WTC11 (cell line): ENCODE measurements at places on chromosomes 12 and 14.

- peak; percentile 96 for DNase-seq
These were observed 369 bp downstream of the DEPDC4 start for GRCh38 chr12:100266585-100266834.

GRCh38 chr12:2957816-2958431, 1.3 kb upstream of the TEAD4 start:
- no peak for DNase-seq

DNA sequence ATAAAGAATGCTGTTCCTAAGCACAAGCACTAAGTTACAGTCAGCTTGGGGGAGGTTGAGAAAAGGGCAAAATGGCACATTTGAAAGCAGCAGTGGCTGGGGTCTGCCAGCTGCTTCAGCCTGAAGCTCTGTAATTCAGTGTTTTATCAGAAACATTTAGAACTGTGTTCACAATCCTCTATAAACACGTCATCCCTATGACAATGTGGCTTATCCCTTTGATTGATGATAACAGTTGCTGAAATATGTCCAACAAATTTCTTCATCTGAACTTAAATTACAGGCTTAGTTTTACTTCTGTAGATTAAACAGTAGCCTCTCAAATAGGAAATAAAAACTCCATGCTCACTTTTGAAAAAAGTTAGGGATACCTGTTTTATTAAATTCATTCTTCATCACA, 108.8 kb downstream of the VEZT start:
- no peak for DNase-seq

GRCh38 chr12:114938487-114939210, 254.7 kb upstream of the TBX3 start:
- no peak for DNase-seq

GRCh38 chr14:41235466-41235865, 371.2 kb upstream of the LRFN5 start:
- DNase-seq: no peak

GRCh38 chr14:74667758-74668157, 45.1 kb downstream of the AREL1 start:
- DNase-seq: no peak

- DNase-seq: no peak
These were observed 1120.8 kb upstream of the TMEM132C start for GRCh38 chr12:127145929-127146789.

DNA sequence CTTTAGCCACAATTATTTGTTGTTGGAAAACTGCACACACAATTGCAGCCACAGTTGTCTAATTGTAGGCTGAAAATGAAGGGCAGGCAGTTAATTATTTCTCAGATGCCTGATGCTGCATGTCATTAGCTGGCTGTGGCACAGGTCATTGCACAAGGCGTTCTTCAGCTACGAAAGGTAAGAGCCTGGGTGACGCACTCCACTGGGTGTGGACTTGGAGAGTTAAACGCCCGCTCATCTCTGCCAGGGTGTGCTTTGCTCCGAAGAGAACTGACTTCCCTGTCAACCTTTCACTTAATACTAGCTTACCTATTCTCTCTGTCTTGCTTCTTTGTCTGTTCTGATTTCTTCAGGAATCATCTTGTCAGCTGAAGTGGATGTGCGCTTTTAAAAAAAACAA, 91.4 kb upstream of the CPM start:
- DNase-seq: no peak

DNA sequence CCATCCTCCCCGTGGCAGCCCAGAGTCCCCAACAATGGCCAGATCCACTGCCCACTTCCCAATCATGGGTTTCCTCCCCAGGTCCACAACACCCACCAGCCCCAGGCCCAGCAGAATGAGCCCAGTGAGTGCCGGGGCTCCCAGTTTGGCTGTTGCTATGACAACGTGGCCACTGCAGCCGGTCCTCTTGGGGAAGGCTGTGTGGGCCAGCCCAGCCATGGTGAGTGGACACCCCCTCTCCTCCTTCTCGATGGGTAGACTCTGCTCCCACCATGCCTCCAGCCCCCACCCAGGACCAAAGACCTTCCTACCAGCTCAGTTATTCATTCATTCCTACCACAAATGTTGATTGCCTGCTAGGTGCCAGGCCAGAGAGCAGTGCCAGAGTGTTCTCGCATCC, 23.8 kb downstream of the PAPLN start:
- no peak for DNase-seq

GRCh38 chr12:11553871-11554533, 95.5 kb upstream of the ETV6 start:
- peak; percentile 36 for DNase-seq

DNA sequence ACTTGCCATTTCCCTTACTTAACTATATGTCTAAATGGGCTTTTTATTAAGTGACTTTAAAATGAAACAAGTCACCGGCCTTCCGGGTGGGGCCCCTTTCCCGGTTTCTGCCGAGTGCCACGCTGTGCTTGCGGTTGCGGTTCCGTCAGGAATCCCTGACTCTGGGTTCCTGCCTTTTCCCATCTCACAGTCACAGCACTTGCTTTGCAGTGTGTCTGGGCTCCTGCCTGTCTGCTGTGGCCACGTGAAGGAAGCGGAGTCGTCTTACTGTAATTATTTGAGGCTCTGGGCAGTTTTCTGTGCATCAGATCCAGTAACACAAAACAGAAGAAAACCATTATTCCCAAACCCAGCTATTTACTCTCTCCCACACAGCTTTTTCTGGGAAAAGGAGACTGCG, 44.0 kb upstream of the FRMD6 start:
- DNase-seq: no peak

- no peak for DNase-seq
These were observed 148.8 kb upstream of the CNOT2 start for GRCh38 chr12:70094467-70094866.

DNA sequence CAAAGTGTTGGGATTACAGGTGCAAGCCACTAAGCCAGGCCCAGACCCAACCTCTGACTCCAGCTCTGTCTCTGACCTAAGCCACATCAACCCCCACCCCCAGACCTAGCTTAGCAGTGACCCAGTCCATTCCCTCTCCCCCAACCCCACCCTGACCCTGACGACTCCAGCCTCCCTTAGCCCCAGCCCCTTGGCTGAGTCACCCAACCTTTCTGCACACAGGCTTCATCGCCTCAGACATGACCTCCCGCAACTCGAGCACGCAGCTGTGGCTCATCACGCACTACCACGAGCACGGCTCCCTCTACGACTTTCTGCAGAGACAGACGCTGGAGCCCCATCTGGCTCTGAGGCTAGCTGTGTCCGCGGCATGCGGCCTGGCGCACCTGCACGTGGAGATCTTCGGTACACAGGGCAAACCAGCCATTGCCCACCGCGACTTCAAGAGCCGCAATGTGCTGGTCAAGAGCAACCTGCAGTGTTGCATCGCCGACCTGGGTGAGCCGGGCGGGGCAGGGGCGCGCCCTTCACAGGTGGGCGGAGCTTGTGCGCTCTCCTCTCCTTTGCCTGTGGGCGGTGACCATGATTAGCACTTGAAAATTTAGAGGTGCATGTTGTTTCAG, 7.8 kb downstream of the ACVRL1 start:
- DNase-seq: peak; percentile 55

- no peak for DNase-seq
These were observed 84.3 kb downstream of the DYRK2 start for GRCh38 chr12:67732857-67733256.

DNA sequence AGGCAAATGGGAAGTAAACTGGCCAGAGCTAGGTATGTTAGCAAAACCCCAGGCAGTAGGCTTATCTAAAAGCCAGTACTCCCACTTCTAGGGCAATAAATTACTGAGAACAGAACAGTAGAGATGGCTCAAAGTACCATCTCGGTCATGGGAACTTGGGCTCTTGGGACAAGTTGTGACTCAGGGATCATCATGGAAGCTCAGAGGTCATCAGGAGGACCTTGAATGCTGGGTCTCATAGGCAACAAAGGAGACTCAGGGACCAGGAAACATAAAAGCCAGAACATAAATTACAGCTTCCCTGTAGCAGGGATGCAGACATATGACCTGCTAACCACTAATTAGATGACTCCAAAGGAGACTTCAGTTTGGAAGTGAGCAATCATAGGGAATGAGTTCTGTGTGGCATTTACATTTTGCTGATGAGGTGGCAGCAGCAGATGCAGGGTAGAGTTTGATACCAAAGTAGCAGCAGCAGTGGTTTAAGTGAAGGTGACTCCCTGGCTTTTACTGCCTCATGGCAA, 97.6 kb upstream of the SCAF11 start:
- DNase-seq: no peak

- DNase-seq: no peak
These were observed 59.2 kb downstream of the TMEM30B start for GRCh38 chr14:61221906-61222305.

- DNase-seq: no peak
These were observed 198.4 kb downstream of the KLHL28 start for GRCh38 chr14:44763356-44763755.

DNA sequence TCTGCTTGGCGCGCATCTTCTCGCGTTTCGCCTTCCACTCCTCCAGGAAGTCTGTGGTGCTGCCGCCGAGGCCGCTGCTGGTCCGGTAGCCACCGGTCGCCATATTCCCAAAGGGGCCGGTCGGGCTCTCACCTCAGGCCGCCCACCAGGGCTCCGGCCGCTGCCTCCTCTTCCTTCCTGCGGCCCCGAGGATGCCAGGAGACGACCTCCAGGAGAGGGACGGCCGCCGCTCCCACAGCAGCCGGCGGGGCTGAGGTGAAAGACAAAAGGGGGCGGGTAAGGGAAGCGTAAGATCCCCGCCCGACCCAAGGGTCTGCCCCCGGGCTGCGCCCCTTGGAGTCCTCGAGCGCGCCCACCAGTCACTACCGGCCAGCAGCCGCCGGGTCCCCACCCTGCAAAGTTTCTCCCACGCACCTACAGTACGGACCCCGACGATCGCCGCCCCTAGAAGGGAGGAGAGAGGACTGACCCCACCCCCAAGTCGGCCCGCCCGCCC, 574 bp downstream of the PAWR start:
- peak; percentile 61 for DNase-seq

GRCh38 chr14:93105362-93105761, 10.4 kb downstream of the ITPK1 start:
- no peak for DNase-seq

DNA sequence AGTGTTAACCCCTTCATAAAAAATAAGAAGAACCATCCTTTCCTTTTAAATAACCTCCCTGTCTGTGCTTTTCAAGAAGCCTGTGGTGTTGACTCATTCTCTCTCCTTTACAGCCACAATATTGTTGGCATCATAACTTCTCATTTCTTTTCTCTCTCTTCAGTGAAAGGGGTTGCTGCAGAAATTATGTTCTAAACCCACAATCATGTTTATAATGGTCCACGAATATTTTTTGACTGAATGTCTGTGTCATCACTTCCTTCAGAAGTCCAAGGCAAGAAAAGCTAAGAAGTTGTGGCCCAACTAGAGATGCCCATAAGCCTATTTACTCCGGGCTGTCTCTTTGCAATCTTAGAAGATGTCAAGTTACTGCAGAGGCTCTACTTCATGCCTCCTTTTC, 488.3 kb downstream of the APAF1 start:
- no peak for DNase-seq

DNA sequence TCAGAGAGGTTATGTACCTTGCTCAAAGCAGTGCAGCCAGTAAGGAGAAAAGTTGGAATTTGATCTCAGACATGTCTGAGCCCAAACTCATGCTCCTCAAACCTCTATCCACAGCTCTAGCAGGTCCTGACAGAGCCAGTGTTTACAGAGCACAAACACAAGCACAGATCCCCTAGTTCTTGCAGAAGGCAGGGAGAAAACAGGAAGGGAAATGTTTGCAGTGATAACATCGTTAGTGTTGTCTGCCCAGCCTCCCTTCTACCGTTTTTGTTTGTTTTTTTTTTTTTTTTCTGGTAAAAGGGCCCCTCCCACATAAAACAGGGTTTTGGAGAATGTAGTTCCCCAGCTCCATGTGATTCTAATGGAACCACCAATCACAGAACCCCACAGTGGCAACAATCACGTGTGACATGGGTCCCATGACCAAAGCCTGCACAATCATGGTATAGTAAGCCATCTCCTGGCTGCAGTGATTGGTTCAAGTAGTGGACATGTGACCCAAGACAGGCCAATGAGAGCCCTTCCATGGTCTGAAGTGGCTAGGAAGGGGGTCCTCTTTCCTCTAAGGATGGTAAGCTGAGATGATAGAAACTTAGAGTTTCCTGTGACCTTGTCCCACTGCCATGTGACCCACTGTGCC, 513.4 kb downstream of the MED13L start:
- no peak for DNase-seq

DNA sequence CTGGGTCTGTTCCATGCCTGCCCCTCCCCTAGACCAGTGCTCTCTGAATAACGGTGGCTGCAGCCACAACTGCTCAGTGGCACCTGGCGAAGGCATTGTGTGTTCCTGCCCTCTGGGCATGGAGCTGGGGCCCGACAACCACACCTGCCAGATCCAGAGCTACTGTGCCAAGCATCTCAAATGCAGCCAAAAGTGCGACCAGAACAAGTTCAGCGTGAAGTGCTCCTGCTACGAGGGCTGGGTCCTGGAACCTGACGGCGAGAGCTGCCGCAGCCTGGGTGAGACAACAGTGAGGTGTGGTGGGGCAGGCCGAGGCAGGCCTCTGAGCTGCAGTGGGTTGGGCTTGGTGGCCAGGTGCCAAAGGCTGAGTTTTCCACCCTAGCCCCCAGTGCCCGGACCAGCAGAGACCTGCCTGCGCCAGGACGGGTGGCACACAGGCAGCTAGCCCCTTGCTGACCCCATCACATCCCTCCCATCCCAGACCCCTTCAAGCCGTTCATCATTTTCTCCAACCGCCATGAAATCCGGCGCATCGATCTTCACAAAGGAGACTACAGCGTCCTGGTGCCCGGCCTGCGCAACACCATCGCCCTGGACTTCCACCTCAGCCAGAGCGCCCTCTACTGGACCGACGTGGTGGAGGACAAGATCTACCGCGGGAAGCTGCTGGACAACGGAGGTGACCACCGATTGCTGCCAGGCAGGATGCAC, 28.2 kb upstream of the LRP1-AS start:
- DNase-seq: peak; percentile 95

DNA sequence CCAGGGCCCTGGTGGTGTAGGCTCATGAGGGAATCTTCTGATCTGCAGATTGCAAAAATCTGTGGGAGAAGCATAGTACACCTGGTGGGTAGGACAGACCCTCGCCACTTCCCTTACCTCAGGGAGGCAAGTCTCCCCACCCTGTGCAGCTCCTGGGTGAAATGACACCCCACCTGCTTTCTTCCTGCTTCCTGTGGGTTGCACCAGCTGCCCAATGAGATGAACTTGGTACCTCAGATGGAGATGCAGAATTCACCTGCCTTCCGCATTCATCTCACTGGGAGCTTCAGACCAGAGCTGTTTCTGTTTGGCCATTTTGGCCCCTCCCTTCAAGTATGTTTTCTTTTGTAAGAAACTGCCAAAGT, 4.7 kb downstream of the CLEC2D start:
- no peak for DNase-seq
